ENCODE measurements at places on chromosomes 7 and 10.

- DNase-seq: no peak
Measured at GRCh38 chr10:76303682-76304316, 872.4 kb downstream of the LRMDA start.

DNA sequence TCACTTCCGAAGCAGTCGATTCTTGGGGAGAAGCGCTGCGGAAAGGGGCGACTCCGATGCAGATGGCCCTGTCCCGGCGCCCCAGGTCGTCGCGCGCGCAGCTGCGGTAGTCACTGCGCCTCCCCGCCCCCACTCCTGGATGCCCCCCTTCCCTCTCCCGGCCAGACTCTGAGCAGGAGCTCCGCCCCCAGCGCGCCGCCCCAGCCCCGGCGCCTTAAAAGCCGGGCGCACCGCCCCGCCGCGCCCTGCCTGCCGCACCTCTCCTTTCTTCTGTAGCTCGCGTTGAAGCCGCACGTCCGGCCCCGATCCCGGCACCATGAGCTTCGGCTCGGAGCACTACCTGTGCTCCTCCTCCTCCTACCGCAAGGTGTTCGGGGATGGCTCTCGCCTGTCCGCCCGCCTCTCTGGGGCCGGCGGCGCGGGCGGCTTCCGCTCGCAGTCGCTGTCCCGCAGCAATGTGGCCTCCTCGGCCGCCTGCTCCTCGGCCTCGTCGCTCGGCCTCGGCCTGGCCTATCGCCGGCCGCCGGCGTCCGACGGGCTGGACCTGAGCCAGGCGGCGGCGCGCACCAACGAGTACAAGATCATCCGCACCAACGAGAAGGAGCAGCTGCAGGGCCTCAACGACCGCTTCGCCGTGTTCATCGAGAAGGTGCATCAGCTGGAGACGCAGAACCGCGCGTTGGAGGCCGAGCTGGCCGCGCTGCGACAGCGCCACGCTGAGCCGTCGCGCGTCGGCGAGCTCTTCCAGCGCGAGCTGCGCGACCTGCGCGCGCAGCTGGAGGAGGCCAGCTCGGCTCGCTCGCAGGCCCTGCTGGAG lies at the start of gene INA:
TSS of gene INA (plus strand) at position 243 of the 817 bp plus-strand sequence. CDS start at position 317, 74 bp downstream.
- no peak for DNase-seq

GRCh38 chr7:119123326-119123725 lies 898.8 kb downstream of the ANKRD7 start:
- DNase-seq: no peak

GRCh38 chr10:129879655-129880054 lies 84.4 kb downstream of the EBF3 start:
- DNase-seq: no peak

- no peak for DNase-seq
Measured at GRCh38 chr10:24883176-24883575, 69.2 kb downstream of the PRTFDC1 start.

DNA sequence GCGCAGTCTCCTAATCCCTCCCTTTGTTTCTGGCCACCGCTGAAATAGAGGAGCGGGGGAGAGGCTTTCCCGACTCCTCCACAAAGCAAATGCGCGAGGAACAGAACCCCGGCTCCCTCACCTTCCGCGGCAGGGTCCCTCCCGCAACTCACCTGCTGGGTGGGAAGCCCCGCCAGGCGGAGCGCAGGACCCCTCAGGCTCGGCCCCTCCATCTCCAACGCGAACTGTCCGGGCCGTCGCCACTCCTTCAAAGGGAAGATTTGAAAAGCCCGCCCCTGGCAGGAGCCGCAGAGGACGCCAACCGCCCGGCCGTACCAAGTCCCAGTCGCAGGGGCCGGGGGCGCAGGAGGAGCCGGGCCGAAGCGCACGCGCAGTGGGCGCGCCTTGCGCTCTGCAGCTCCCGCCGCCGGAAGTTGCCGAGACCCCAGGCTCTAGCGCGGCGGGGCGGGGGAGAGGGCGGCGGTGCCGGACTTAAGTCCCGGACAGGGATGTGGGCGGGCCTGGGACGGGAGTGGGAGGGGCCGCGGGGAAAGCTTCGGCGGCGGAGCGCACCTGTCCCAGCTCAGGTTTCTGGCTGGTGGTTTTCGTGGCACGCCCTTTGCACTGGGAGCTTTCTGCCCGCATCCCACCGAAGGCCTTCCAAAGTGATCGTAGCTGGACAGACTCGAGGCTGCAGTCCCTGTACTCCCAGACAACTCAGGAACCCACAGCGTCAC lies at the start of gene RTKN2:
TSS of gene RTKN2 (minus strand) at position 446 of the 716 bp plus-strand sequence. CDS start at position 212, 234 bp downstream.
- DNase-seq: peak; percentile 61

DNA sequence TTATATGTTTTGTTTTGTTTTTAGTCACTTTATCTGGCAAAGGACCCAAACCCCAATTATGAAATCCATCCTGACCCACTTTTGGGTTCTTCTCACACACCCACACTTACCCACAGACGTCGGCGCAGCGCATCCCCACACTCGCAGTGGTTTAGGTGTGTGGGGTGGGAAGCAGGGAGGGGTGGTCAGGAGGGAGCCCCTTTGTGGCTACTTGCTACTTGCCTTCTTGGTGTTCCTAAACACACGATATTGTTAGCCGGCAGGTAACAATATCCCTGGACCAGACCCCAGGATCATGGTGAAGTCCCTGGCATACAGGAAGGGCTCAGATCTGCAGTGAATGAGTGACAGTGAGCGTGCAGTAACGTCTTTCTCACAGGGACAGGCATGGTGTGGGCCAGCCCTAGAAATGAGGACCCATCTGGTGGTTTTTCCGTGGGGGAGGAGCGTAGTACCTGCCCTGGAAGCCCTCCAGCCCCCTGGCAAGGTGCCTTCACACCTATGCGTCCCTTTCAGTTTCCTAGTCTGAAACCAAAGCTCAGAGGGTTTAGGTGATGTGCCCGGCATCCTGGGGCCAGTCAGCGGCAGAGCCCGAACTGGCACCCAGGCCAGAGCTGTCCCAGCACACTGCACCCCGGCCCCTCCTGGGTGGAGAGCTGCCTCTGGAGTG lies 4.4 kb downstream of the SPOCK2 start:
- DNase-seq: peak; percentile 59

DNA sequence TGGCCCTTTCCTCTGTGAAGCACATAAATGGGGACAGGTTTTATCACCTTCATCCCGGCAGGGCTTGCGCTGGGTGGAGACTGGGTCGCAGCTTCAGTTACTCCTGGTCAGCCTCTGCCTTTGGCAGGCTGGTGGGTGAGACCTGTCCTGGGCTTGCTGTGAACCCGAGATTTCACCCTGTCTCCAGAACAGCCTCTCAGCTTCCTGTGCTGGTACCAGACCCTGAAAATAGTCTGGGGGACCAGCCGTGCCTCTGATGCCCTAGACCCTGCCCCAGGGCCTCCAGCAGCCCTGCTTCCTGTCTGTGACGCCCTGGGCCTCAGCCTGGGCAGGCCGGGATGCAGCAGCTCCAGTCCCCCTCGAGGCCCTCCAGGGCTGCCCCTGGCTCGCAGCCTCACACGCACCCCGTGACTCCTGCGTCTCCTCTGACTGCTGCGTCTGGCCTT lies 13.2 kb upstream of the PWWP2B start:
- DNase-seq: no peak

GRCh38 chr7:46880508-46881196 lies 701.3 kb downstream of the TNS3 start:
- DNase-seq: no peak

DNA sequence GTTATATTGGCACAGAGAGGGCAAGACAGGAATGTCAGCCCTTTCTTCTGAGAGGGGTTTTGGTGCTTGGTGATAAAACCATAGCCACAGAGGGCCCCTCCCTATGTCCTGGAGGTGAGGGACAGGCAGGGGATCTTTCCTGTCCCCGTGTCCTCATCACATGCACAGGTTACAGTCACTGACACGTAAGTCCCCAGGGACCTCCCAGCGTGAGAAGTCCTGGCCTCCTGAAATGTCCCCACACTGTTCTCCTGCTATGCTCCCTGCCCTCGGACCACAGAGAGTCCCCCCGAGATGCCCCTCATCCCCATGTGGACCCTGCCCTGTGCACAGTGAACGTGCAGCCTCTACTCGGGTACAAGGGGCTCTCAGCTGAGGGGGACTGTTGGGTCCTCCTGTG lies 260.4 kb downstream of the ZMYND11 start:
- no peak for DNase-seq

DNA sequence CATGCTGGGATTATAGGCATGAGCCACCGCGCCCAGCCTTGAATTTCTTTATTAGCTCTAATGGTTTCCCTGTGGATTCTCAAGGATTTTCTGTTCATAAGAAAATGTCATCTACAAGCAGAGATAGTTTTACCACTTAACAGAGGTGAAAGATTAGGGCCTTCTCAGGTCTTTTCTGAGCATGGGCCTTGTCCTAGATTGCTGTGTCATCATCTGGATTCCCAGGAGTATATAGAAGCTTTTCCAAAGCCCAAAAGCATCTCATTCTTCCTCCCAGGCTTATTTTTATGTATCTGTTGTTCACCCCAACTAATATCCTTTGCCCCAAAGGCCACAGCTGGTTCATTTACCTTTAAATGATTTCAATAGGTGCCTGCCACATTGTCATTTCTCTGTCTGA lies 13.7 kb upstream of the ZNF248 start:
- no peak for DNase-seq

DNA sequence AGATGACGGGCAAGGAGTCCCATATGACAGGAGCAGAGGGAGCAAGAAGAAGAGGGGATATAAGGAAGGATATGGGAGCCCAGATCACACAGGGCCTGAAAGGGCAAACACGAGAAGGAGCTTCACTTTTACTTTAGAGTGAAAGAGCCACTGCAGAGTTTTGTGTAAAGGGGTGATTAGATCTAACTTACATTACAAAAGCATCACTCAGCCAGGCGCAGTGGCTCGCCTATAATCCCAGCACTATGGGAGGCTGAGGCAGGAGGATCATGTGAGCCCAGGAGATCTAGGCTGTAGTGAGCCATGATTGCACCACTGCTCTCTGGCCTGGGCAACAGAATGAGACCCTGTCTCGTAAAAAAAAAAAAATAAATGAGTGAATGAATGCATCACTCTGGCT lies 91.1 kb downstream of the MPP7 start:
- no peak for DNase-seq

DNA sequence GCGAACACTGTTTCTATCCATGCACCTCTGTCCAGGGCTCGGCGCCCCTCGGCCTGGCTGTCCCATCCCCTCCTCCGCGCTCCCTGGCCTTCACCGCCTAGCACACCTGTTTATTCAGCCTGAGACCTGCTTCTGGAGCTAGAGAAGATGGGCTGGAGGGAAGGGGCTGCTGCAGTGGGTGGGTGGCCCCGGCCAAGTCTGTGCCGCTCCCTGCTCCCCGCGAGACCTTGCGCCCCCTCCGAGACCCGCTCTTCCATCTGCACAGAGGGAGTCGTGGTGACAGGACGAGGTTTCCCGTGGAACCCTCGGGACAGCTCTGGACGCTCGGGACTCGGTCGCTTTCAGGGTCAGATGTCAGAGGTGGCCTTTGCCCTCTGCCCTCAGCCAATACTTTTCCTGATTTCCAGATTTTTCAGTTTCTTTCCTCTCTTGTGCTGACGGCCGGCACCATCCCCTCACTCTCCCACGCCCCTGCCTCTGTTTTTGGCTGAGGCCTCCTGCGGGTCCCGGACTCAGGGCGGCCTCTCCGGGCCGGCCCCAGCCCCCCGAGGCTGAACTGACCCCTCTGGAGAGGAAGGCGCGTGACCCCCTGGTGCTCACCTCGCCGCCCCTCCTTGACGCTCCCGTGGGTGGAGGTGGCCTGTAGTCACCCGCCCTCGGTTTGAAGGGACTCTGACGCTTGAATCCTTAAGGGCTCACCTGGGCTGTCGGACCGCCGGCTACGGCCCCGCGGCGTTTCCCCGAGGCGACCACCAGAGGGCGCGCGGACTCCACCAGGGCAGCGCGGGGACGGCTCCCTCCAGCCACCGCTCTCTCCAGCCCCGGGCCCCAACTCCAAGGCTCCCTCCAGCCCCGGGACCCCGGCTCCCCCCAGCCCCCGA lies 15.6 kb downstream of the SHH start:
- peak; percentile 39 for DNase-seq

- no peak for DNase-seq
Measured at GRCh38 chr10:79123547-79123963, 54.8 kb downstream of the ZMIZ1 start.

- DNase-seq: no peak
Measured at GRCh38 chr10:76667408-76668370, 969.9 kb downstream of the KCNMA1 start.

- no peak for DNase-seq
Measured at GRCh38 chr10:21097926-21098355, 200.8 kb upstream of the NEBL start.

- no peak for DNase-seq
Measured at GRCh38 chr7:93148144-93148543, at the start of gene SAMD9L. TSS of gene SAMD9L (minus strand) at chr7:93148385. CDS start at chr7:93135971, 12,414 bp downstream.

- DNase-seq: no peak
Measured at GRCh38 chr10:11435581-11435981, 175.9 kb downstream of the USP6NL start.
